Activated T-cell treated with anti-CD3 and anti-CD28 coated beads, Interleukin-2, amount 50 U/mL, for 4 hours (primary cell): ENCODE measurements at places on chromosomes 2 and 18. TPM values are rescaled to one million over a fixed set of nuclear protein-coding genes. Genes with fewer than 3 reads are reported as not detected.

DNA sequence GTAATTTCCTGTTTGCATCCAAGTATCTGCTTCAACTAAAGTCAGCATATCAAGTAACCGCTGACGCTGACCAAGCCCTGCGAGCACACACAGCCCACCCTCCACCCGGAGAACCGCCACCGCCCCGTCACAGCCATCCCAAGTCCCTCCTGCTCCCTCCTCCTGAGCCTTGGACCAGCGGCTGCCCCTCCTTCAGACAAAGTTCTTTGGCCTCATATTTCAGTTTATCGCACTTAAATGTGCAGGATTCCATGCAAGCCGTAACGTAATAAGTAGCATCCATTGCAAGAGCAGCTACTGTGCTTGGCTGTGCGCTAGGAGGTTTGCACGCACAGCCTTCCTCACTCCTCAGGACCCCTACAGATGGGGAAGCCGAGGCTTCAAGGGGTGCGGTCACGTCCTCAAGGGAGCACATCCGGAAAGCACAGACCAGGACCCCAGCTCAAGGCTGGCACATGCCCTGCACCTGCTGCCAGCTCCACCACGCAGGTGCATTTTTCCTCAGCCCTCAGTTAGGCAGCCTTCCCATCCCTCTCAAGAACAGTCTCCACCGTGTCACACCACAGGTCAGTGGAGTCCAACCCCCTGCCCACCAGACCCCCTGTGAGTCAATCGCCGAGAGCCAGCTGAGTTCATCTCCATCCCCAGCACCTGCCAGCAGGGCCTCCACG, 17.1 kb downstream of the PXDN start:
- no peak for DNase-seq

- no peak for DNase-seq
These were observed 60.6 kb downstream of the CAB39 start for GRCh38 chr2:230773039-230773773.

Gene MARS2
- 32.4 TPM for total RNA-seq

GRCh38 chr2:118994778-118995177, 52.8 kb downstream of the MARCO start:
- no peak for DNase-seq
